Karpas-422 (cell line): ENCODE measurements at places on chromosomes 6 and 20. TPM values are rescaled to one million over a fixed set of nuclear protein-coding genes. Genes with fewer than 3 reads are reported as not detected.

GRCh38 chr6:169045486-169045885 is 208.2 kb downstream of the THBS2 start:
- no peak for DNase-seq

- no peak for DNase-seq
Observed at GRCh38 chr6:141464490-141464889, 668.2 kb upstream of the GJE1 start.

DNA sequence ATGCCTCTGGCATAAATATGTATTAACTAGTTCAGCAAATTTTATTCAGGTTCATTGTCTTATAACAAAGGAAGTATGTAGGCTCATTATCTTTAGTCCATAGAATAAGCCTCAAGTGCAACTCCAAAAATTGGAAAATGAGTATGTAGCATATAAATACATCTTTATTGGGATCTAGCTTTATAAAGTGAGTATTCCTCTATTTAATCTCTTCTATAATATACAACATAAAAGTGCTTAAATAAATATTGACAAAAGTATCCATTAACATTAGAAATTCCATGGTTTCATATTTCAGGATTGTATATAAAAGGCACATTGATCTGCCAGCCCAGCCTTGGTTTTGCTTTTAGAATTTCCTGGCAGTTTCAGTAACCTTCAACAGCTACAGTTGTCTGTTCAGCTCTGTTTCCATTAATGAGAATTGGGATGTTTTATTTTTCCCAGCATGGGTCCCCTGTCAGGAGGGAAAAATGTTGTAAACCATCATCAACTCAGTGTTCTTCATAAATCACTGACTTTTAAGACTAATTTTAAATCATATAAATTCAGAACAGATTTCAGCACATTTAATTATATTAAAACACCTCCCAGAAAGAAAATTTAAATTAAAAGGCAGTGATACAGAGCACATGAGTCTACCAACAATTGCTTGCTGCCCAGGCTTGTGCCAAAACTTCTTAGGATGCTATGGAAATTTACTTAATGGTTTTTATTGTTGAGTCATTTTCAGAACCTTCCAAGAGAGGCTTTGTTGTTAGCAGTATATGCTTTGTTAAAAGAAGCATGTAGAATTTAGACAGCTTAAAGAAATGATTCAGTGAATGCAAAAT is 119.7 kb downstream of the ADGRG6 start:
- DNase-seq = no peak

DNA sequence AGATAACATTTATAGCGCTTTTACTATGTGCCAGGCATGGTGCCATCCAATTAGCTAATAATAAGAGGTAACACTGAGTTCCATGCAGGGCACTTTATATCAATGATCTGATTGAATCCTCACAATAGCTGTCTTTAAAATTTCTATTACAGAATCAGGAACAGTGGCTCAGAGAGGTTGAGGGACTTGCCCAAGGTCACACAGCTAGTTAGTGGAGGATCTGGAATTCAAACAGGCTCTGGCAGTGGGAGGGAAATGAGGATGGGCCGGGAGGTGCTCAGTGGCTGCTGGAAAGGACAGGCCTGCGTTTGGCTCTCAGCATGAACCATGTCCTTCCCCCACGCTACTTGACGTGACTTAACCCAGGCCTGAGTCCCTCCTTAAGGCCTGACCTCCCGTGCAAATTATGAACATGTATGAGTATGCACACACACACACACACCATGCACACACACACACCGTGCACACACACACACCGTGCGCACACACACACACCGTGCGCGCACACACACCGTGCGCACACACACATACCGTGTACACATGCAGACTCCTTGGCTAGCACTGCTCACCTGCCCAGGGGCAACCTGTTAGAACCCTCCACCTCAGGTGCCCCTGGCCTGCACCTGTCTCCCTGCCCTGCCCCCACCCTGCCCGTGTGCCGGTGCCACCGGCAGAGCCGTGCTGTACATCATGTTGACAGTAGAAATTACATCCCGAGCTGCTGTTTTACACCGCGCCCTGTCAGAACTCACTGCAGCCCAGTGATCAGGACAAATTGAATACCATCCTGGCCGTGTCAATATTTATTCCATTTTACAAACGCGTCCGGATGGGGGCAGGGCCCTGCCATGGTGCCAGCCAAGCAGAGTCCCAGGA is 43.7 kb downstream of the CDH22 start:
- no peak for DNase-seq

- no peak for DNase-seq
Observed at GRCh38 chr20:11755071-11755841, 162.4 kb upstream of the BTBD3 start.

- no peak for DNase-seq
Observed at GRCh38 chr6:41736186-41736733, 852 bp upstream of the TFEB start.

- DNase-seq = no peak
Observed at GRCh38 chr6:12371641-12372146, 81.5 kb downstream of the EDN1 start.

- no peak for DNase-seq
Observed at GRCh38 chr6:16296061-16296670, 57.8 kb downstream of the GMPR start.

GRCh38 chr20:58023781-58024180 is 204.7 kb downstream of the ANKRD60 start:
- no peak for DNase-seq

DNA sequence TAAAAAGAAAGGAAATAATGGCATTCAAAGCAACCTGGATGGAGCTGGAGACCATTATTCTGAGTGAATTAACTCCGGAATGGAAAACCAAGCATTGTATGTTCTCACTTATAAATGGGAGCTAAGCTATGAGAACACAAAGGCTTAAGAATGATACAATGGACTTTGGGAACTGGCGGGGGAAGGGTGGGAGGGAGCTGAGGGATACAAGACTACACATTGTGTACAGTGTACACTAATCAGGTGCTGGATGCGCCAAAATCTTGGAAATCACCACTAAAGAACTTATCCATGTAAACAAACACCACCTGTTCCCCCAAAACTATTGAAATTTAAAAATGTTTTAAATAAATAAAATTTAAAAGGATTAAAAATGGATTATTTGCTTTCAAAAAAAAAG is 4.1 kb upstream of the HLA-E start:
- peak; percentile 20 for DNase-seq

DNA sequence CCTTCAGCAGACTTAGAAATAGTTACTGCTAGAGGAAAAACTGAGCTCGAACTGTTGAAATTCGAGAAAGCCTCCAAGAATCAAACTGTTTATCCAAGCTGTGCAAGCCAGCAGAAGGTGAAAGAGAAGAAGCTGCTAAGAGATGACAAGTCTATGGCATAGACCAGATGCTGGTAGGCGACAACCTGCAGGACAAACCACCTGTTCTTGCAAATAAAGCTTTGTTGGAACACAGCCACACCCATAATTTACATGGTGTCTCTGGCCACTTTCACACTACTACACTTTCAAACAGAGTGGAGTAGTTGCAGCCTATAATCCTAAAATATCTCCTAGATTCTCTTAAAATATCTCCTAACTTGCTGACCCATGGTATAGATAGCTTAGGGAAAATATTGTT is 33.3 kb downstream of the TNFRSF21 start:
- no peak for DNase-seq

DNA sequence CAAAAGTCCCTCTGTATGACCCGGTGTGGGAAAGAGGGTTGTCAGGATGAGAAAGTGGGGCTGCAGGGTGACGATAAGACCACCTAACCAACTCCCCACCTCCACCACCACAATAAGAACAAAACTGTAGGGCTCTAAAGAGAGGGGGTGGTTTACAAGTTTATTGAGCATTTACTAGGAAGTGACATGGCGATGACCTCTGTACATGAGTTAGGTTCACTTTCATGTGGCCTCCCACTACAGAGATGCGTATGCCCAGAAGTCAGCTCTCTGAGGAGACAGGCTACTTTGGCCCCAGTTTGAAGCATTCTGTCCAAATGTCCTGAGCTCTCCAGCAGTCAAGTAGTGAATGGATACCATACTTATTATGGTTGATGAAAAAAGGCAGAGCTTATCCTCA is 28.7 kb upstream of the PI16 start:
- DNase-seq = no peak

DNA sequence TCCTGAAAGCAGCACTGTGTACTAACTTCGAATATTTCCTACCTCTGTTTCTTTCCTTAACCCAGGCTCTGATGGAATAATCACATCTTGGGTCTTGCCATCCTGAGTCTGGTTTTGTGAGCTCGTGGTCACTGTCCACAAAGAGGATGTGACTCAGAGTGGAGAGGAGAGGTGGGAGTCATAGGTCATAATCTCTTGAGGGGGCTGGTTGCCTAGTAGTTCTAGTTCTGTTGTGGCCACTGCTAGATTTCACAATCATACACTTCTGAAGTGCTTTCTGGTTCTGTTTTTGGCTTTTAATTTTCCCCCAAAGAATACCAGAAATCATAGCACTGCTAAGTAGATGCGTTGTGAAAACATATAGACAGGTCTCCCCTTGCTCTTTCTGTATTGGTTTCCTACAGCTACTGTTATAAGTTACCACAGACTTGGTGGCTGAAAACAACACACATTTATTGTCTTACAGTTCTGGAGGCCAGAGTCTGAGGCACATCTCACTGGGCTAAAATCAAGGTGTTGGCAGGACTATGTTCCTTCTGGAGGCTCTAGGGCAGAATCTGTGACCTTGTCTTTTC is 102.8 kb downstream of the NRSN1 start:
- DNase-seq = no peak

DNA sequence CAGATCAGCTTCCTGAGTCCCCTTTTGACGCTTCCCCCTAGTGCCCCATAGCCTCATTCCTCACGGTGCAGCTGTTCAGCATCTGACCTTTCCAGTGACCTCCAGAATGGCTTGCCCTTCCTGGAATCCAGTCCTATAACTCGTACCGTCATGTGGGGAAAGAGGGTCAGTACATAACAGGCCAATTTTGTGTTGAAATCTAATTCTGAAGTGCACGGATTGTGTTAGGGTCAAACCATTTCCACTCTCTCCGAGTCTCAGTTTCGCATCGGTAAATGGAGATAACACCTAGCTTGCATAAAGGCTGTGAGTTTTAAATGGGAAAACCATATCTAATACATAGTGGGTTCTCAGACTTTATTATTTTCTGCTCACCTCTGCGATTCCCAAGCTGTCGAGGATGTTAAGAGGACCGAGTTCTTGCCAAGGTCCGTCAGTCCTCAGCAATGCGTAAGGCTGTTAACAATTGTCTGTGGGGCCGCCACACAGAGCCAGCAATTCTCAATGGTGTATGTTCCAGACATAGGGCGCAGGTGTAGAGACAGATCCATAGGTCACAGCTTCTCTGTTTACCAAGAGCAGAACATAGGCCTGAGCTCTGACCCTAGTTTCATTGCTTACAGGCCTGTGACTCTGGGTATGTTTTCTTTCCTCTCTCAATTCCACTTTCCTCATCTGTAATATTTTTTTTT is 45.5 kb upstream of the CCR6 start:
- DNase-seq = no peak

DNA sequence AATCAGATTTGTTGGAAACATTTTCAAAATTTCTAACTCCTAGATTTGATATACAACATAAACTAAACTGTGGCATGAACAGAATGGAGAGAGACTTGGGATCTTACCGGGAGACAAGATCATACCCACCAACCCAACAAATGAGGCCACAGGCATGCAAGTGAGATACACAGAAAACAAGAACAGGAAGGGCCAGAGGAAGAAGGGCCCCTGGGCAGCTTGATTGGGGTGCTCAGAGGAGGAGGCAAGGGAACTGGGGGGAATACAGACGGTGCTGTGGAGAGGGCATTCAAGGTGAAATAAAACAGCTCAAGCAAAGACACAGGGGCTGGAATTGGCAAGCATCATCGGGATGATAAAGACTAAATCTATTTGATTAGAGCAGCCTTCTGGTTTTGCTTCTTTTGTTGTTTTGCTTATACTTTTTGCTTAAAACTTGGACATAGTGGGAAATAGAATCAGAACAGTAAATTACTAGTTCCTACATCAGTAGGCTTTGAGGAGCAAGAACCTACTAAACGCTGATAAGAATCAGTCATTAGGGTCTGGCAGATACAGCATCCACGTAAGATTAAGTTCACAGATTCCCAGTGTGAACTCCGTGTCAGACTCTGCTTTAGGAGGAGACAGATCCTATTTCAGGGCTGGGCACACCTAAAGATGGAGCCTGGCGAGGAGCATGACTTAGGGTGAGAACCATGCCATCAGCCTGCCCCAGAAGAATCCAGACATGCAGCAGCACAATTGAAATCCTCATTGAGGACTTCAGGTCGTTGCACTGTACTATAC is 3.5 kb upstream of the RAMACL start:
- DNase-seq = no peak

DNA sequence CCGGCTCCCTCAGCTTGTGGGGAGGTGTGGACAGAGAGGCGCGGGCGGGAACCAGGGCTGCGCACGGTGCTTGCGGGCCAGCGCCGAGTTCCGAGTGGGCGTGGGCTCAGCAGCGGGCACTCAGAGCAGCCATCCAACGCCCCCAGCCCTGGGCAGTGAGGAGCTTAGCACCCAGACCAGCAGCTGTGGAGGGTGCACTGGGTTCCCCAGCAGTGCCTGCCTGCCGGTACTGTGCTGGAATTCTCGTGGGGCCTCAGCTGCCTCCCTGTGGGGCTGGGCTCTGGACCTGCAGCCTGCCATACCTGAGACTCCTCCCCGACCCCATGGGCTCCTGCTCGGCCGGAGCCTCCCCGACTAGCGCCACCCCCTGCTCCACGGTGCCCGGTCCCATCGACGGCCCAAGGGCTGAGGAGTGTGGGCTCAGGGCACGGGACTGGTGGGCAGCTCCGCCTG is 92.7 kb downstream of the MANEA start:
- DNase-seq = no peak

- no peak for DNase-seq
Observed at GRCh38 chr20:50983321-50983720, 24.7 kb downstream of the MOCS3 start.

- no peak for DNase-seq
Observed at GRCh38 chr20:11193241-11193640, 519.4 kb upstream of the JAG1 start.

Gene PPP1R3G
- not detected in 2 replicates for total RNA-seq

Gene MCCD1
- total RNA-seq = not detected in 2 replicates

Gene TMC2
- total RNA-seq = not detected in 2 replicates

Gene MLN
- total RNA-seq = not detected in 2 replicates

Gene NUP43
- 35.7 and 37.8 TPM in 2 replicates for total RNA-seq

Gene BPIFA1
- total RNA-seq = not detected in 2 replicates

Gene TTK
- 28.0 and 52.0 TPM in 2 replicates for total RNA-seq

Gene TP53TG5
- not detected in 2 replicates for total RNA-seq

Gene RIPPLY2
- not detected in 2 replicates for total RNA-seq

Gene LTA
- total RNA-seq = 71.1 and 128 TPM in 2 replicates

Gene PSORS1C2
- total RNA-seq = not detected in 2 replicates

Gene SULF2
- not detected in 2 replicates for total RNA-seq

Gene PDCD2
- 167 and 222 TPM in 2 replicates for total RNA-seq

Gene ARG1
- total RNA-seq = not detected in 2 replicates

Gene MUC22
- not detected in 2 replicates for total RNA-seq

Gene RBPJL
- not detected in 2 replicates for total RNA-seq

Gene LRRN4
- total RNA-seq = not detected in 2 replicates

Gene STX11
- not detected in 2 replicates for total RNA-seq
